ENCODE measurements at places on chromosomes 16 and 17.

- no peak for DNase-seq
These were observed 171.0 kb downstream of the ZFHX3 start for GRCh38 chr16:72876981-72877373.

- no peak for DNase-seq
These were observed 3.7 kb upstream of the MRPL28 start for GRCh38 chr16:373848-374615.

DNA sequence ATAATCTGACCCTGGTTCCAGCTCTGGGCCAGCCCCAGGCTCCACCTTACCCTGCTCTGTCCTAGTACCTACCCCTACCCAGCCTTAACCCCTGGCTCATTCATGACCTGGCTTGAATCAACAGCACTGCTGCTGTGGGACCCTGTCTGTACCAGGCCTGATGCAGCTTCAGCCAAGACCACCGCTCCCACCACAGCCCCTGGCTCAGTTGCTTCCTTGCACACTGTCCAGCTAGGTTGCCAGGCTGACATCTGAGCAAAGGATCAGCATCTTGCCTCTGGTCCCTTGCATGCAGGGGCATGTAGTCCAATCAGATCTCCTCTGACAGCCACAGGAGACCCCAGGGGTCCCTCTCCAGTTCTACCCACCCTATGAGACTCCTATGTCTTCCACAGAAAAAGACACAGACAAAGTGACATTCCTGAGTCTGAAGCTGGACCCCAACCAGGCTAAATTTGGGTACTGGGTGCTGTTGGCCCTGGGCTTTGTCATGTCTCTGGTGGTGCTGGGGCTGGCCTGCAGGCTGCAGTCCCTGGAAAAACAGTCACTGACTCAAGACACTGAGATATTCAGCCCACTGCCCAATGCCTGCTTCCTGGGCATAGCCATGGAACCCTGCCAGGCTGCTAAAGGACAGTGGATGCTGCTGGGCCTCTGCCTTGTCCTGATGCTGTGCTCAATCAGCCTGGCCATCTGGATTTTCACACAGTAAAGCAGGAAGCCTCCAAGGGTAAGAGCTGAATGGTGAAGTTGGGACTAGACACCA lies 3.9 kb upstream of the KCNH6 start:
- DNase-seq = no peak

DNA sequence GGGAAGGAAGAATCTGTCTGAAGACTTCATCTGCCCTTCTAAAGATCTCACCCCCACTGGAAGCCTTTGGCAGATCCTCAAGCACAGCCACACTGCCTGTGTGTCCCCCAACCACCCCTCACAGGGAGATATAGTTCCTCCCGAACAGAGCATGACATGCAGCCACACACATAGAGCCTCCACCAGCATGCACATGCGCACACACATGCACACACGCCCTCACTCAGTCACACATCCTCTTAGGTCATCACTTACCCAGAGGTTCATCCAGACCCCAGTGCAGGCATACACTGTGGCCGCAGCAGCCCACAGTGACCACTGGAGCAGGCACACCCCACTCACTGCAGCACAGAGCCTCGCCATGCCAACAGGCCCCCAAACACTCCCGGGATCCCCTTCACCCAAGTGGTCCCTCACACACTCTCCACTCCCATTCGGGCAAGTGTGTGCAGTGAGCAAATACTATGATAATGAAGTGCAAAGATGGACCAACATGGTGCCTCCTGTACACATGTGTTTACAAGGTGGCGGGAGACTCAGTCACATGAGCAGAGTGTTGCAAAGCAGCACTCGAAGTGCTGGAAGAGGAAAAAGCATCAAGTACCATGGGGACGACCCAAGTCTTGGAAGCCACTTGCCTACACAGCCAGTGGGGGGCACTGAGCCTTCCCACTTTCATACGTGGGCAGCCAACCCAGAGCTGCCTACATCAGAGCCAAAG lies 17.0 kb upstream of the SP6 start:
- no peak for DNase-seq

DNA sequence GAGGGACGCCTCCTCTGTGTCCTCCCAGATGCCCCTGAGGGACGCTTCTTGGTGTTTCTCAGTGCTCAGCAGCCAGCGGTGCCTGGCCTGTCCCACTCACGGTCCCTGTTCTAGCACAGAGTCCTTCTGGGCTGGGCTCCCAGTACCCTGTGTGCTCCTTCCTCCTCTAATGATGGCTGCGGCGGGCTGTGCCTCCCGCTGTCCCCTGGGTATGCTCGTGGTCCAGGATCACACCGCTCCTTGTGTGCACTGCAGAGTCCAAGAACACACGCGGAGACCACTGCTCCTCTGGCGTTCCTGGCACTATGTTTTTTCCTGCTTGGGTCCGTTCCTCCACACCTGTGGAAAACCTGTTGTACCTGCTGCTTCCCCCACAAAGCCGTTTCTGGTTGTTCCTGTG lies 15.1 kb upstream of the IRF8 start:
- DNase-seq = no peak

DNA sequence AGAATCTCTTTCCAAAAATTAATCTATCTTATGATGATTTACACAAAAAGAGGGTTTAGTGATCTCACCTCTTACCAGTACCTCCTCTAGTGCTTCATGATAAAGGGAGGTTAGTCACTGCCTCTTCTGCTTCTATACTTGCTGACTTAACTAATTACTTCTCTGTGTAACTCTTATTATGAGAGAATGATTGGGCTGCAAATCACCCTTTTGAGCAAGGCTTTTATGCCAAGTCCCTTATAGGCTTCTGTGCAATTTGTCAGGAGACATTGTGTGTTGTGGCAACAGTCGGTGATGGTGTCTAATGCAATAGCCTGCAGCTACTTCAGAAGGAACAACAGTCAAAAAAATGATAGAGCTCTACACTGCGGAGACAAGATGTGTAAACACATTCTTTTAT lies 1568.1 kb upstream of the GOT2 start:
- DNase-seq = peak; percentile 23

DNA sequence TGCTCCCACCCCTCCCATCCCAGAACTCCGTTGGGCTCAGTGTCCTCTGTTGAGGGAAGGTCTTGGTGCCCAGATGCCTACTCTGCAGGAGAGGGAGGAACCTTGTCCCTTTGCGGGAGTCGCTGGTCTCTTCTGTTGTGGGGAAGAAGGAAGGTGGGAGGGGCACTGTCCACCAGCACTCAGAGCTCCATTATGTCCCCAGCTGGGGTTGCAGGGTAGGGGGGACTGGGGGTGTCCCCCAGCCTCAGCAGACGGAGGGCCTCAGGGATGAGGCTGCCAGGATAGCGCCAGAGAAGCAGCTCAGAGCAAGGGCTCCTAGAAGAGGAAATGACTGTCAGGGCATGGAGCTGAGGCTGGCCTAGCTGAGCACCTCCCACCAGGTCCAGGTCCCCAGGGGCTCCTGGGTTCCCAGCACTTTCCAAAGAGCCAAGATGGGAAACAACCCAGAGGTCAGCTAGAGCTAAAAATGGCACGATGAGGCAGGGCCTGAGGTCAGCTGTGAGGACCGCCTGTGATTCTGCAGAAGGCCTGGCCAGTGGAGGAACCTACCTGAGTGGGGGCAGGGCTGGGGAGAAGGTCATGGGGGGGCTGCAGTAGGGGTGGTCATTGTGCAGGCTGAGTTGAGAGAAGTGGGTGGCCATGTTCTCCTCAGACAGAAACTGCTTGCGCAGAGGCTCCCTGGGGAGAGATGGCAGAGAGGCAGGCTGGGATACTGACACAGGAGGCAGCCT lies 893 bp downstream of the HCFC1R1 start:
- DNase-seq = no peak

DNA sequence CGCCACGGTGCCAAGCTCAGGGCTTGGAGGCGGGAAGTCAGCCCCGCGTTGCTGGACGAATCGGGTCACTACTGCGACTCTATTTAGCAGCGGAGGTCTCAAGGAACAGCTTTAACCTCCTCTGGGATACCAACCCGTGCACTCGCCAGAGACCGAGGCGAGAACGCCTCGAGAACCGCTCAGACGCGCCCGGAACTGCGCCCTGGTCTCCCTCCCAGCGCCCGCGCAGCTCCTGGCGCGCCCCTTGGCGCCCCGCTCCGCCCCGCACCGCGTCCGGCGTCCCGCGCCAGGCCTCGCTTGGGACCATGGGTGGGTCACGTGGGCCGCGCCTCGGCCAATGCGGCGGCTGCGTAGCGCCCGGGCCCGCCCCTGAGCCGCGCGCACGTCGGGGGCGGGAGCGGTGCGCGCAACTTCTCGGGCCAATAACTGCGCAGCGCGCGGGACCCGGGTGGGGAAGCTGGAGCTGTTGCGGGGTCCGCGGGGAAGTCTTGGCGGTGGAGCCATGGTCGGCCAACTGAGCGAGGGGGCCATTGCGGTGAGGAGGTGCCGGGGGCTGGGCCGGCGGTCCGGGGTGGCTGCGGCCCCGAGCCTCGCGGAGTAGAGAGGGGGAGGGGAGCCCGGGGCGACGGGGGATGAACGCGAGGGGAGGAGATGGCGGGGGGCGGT lies at the start of the genes RPA1 and SMYD4:
Gene RPA1, plus strand, starts transcription at position 414 of the 666 bp plus-strand sequence. Its CDS starts 89 bp downstream, at position 503.
Gene SMYD4, minus strand, starts transcription at position 311 of the 666 bp plus-strand sequence. CDS start 1,908 bp downstream, outside the sequence.
- peak; percentile 82 for DNase-seq
